ENCODE measurements at places on chromosomes 7 and 10.

DNA sequence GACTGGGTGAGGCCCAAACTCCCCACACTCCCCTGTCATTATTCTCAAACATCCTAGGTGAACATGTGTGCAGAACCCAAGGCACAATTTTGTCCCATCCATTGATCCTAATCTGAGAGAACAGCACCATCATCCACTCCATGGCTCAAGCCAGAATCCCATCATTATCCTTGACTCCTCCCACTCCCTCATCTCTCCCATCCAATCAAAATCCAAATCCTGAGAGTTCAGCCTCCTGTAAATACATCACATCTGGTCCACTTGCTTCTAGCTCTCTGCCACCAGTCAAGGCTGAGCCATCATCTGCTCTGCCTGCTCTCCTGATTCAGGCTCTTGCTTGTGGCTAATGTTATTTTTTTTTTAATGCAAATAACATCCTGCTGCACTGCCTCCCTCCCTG lies 75.9 kb upstream of the SLF2 start:
- no peak for DNase-seq

- no peak for DNase-seq
Measured at GRCh38 chr7:124428781-124429180, 336.8 kb downstream of the GPR37 start.

- DNase-seq, result peak; percentile 43
Measured at GRCh38 chr7:103499976-103500375, 54.0 kb upstream of the SLC26A5 start.

DNA sequence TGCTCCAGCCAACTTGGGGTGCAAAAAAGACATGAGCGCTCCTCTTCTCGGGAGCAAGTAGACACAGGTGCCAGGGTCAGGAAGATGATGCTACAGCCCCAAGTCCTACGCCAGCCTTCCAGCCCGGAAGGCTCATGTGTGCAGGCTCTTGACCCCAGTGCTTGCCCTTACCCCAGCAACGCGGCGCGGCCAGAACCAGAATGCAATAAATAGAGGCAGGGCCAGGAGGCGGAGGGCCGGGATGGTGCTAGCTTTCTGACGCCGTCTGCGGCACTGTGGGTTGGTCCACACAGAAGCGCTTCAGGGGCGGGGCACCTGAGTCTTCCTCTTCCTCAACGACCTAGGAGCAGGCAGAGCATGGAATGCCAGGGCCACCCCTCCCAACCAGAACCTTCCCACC lies 15.0 kb upstream of the BAZ1B start:
- no peak for DNase-seq

GRCh38 chr7:107870427-107871000 lies 20.5 kb upstream of the DLD start:
- DNase-seq, result no peak

- no peak for DNase-seq
Measured at GRCh38 chr10:100531761-100532160, 2.1 kb upstream of the NDUFB8 start.

- DNase-seq, result no peak
Measured at GRCh38 chr7:139798892-139799291, 21.1 kb upstream of the HIPK2 start.

GRCh38 chr10:110311357-110311949 lies 6.7 kb upstream of the SMNDC1 start:
- peak; percentile 45 for DNase-seq

- no peak for DNase-seq
Measured at GRCh38 chr7:45873355-45873754, 473 bp upstream of the CCDC201 start.

GRCh38 chr7:157309988-157310668 lies 26.7 kb upstream of the DNAJB6 start:
- peak; percentile 72 for DNase-seq

DNA sequence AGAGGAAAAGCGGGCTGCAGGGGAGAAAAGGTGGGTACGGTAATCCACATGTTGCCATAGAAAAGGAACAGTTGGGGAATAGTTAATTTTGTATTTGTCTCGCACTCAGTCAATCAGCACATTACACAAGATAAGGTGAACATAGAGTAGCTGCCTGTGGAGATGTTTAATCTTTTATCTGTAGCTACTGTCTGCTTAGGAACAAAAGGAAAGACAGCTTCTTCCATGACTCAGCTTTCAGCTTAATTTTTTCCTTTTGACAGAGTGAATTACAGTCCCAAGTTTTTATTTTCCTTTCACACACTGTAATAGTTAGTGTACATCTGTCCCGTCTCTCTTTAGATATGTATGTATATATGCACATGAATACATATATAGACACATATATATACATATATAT lies 39.3 kb upstream of the PODXL start:
- no peak for DNase-seq

GRCh38 chr7:138864667-138865066 lies 66.7 kb upstream of the ATP6V0A4 start:
- DNase-seq, result peak; percentile 54

DNA sequence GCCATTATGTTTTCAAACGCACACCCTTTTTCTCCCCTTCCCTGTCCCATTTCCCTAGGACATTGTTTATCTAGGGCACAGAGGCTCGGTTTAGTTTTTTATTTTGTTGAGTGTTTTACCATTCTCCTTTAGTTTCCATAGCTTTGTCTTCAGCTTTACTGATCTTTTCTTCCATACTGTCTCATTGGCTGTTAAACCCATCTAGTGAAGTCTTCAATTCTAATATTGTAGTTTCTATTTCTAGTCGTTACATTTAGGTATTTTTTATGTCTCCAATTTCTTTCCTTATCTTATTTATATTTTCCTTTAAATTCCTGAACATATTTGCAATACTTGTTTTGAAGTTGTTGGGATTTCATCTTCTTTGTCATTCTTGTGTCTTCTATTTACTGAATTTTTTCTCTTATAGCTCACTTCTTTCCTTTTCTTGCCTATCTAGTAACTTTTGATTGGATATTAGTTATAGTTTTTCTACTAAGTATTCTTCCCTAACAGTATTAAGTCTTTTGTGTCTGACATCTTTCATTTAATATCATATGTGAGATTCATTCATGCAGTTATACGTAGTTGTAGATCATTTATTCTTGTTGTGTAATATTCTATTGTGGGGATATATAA lies 41.0 kb upstream of the SH2D4B start:
- DNase-seq, result no peak

- no peak for DNase-seq
Measured at GRCh38 chr7:19970514-19970913, 197.1 kb upstream of the TMEM196 start.

GRCh38 chr7:136342251-136342650 lies 365.1 kb upstream of the MTPN start:
- no peak for DNase-seq

DNA sequence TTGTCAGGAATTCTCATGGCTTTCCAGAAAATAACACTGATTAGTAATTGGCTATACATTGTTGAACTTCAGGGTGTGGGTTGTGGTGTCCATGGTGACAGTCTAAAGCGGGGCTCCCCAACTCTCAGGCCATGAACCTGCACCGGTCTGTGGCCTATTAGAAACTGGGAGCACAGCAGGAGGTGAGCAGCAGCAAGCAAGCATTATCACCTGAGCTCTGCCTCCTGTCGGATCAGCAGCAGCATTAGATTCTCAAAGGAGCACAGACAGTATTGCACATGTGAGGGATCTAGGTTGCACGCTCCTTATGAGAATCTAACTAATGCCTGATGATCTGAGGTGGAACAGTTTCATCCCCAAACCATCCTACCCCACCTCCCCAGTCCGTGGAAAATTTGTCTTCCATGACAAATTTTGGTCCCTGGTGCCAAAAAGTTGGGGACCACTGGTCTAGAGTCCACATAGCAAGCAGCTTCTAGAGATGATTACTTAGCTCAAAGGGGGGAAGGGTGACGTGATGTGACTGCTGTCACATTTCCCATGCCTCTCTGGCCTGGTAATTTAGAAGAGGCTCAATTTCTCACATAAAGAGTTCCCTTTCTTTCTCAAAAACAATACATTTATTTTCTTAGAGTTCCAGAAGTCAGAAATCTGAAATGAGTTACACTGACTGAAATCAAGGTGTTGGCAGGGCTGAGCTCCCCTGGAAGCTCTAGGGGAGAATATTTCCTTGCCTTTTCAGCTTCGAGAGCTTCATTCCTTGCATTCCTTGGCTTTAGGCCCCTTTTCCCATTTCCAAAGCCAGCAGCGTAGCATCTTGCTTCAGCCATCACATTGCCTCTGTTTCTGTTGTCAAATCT lies 17.6 kb upstream of the FAM221A start:
- DNase-seq, result no peak

DNA sequence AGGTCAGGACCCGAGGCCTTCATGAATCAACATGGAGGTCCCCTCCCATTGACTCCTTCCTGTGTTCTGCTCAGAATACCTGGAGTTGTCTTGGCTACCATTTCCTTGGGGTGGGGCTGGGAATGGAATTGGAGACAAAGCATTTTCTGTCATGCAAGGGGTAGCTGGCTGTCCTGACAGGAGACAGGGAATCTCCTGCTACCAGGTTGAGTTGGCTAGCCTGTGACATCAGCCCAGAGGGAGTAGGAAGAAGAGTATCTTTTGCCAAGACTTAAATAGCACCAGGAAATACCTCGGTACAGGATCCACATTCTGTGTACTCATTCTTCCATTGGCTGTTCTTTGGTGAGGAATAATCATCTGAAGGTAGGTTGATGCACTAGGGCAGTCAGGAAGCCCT lies 4.9 kb downstream of the ZDHHC16 start:
- DNase-seq, result no peak

- DNase-seq, result no peak
Measured at GRCh38 chr7:79971058-79971457, 163.6 kb upstream of the GNAI1 start.

- DNase-seq, result peak; percentile 79
Measured at GRCh38 chr7:38673795-38674194, 42.6 kb upstream of the AMPH start.

DNA sequence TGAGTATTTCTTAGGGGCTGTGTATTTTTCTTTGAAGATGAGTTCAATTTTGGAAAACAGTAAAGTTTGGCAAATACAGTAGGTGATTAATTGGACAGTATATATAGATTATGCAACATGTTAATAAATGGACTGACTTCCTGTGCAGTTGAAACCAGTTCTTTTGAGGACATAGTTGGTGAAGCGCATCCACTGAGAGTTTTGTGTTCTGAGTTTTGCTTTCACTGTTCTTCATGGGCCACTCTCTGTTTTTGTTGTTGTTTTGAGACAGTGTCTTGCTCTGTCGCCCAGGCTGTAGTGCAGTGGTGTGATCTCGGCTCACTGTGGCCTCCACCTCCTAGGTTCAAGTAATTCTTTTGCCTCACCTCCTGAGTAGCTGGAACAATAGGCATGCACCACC lies 109.0 kb downstream of the SDHAF3 start:
- DNase-seq, result no peak

- DNase-seq, result no peak
Measured at GRCh38 chr7:79719216-79719615, 265.7 kb upstream of the MAGI2 start.

DNA sequence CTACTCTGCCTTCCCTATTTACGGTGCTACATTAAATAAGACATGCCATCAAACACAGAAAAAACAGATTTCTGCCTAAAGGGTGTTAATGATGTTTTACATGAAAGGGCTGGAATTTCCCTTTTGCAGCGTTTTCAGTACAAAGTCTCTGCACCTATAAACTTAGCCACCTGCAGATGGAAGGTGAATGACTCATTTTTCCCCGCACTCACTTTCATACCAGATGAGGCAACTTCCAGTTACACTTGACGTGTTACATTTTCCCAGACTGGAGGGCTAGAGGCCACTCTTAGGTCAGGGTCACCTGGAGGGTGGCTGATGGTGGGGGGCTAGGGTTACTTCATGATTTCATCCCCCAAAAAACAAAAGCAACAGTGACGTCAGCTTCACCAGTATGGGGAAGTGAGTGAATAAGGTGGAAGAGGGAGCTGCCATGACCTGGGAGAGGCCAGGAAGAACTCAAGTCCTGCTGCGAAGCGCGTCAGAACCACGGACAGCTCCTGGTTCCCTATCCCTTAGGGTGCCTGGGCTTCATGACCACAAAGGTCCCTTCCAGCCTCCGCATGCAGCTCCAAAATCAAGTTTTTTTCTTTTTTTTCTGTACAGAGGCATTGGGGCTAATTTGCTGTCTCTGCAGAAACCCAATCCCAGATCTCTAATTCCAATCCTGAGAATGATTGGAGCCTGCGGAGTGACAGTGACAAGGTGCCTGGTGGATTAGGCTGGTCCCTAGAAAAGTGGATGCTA lies 94.0 kb downstream of the ADARB2 start:
- no peak for DNase-seq

GRCh38 chr10:28375399-28376354 lies 72.8 kb upstream of the MPP7 start:
- DNase-seq, result peak; percentile 8

DNA sequence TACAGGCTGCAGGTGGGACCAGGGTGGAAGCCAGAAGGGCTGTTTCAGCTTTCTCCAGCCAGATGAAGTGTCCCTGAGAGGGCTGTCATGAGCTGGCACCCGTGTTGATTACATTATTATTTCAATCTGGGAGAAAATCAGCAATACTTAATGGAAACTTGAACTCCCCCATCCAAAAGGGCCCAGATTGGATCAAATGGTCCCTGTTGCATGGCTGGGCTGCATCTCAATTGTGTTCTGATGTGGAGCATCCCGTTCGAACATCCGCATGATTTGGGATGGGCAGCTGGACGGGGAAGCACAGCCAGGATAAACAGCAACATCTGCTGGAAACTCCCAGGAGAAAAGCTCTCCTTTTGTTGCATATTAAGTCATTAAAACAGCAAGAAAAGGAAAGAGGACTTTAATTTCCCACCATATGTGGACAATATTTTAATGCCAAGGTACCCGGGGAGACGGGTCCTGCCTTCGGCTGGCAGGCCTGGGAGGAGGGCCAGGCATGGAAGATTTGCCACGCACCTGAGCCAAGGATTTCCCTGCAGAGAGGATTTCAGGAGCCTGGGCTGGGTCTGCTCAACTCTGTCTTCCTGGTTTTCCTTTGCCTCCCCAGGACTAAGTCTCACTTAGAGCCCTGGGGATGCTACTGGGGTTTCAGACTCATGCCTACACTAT lies 52.4 kb downstream of the NPTX2 start:
- no peak for DNase-seq

DNA sequence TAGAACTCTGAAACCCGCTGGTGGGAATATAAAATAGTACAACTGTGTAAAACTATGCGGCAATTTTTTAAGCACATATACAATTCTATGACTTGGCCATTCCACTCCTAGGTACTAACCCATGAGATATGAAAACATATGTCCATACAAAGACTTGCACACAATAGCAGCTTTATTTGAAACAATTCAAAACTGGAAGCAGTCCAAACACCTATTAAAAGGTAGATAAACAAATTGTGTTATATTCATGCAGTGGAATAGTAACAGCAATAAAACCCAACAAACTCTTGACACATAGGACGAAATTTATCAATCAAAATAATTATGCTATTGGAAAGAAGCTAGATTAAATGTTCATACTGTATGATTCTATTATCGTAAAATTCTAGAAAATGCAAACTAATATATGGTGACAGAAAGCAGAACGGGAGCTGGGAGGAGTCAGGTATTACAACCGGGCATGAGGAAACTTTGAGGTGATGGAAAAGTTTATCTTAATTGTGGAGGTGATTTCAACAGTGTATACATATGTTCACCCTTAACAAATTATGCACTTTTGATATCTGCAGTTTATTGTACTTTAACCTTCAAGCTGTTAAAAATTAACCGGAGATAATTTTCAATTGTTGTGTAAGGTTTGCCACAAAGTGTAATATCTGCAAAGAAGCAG lies 803 bp upstream of the STK31 start:
- DNase-seq, result no peak

GRCh38 chr10:17335065-17335464 lies 107.0 kb downstream of the VIM start:
- DNase-seq, result peak; percentile 91

GRCh38 chr10:18409599-18410397 lies 241.6 kb downstream of the NSUN6 start:
- no peak for DNase-seq
